Adrenal gland (tissue), 19 donors: ENCODE measurements at places on chromosomes 16 and 17. TPM values are rescaled to one million over a fixed set of nuclear protein-coding genes. Genes with fewer than 3 reads are reported as not detected.
A peak's percentile ranks its signal among the peaks of the same experiment; 100 is the strongest.

Gene TBC1D16
- 62.5 TPM for total RNA-seq

DNA sequence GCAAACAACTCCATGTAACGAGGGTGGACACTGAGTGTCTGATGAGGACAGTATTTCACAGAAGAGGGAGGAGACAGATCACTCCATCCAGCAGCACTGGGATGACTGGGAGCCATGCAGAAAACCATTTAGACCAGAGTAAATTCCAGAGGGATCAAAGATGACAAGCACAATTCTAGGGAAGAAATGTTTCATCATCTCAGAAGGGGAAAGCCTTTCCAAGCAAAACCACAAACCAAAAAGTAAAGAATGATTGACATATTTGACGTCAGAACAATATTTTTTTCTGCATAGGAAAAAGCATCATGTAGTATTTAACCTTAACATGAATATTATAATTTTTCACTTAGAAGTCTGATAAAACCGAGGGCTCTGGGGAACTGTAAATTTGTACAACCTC is 4.8 kb downstream of the DNASE1 start:
- H3K36me3 ChIP-seq: no peaks in the 10 kb centered on the region
- no peaks in the 10 kb centered on the region for H3K27me3 ChIP-seq
- H3K4me3 ChIP-seq: no peak overlapping the region
- no peak for DNase-seq

DNA sequence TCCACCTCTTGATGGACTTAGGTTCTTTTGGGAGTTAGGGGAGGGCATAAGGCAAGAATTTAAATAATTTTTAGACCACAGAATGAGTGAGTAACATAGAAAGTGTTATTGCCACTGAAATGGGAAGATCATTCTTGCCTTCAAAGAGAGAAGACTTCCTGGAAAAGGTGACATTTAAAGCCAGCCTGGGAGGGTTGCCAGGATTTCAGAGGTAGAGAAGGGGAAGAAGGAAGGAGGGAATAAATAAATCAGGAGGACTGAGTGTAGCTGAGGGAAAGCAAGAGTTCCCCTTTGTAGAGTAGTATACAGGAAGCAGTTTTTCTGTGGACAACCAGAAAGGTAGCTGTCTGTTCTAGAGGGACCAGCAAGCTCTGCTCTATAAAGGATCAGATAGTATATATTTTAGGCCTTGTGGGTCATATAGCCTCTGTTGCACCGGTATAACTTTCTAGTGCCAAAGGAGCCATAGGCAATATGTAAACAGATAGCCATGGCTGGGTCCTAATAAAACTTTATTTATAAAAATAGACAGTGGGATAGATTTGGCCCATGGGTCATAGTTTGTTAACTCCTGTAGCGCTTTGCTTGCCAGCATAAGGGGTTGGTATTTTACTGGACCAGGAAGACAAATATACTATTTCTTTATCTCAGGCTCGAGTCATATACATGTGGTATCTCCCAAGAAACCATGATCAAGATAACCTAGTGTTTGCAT is 147.2 kb upstream of the CACNG5 start:
- no peaks in the 10 kb centered on the region for H3K27me3 ChIP-seq
- DNase-seq: no peak
- no peaks in the 10 kb centered on the region for H3K36me3 ChIP-seq
- H3K4me3 ChIP-seq: no peak overlapping the region

- no peak for DNase-seq
- no peak overlapping the region for H3K4me3 ChIP-seq
- H3K36me3 ChIP-seq: no peaks in the 10 kb centered on the region
- H3K27ac ChIP-seq: no peak overlapping the region
Measured at GRCh38 chr16:877242-878071, 76.9 kb upstream of the GNG13 start.

DNA sequence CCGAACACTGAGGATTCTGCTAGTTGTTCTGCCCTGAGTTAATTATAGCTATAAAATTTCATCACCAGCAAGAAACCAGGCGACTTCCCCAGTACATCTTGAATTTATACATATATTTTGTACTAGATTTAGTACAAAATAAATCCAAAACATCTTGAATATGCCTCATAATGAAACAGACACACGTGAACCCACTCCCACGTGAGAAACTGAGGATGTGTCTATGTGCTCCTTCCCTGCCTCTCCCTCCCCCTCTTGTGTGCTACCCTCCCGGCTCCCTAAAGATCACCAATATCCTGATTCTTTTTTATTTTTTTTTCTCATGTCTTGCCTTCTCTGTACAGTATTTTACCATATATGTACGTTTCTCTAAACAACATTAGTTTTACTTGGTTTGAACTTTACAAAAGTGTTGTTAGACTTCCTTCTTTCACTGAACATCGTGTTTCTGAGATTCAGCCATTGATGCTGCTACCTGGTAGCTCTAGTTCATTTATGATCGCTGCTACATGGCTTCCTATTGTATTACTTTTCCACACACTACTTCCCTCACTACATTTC is 1.1 kb upstream of the LCMT1 start:
- H3K4me1 ChIP-seq: peaks cover 18% of the 10 kb centered on the region
- H3K27me3 ChIP-seq: no peaks in the 10 kb centered on the region
- peak overlapping the region; percentile 78 for H3K4me3 ChIP-seq
- peak overlapping the region; percentile 86 for H3K27ac ChIP-seq
- DNase-seq: no peak

GRCh38 chr16:19328364-19328763 is 42.8 kb downstream of the CLEC19A start:
- peaks cover 6% of the 10 kb centered on the region for H3K4me1 ChIP-seq
- DNase-seq: no peak
- no peak overlapping the region for H3K27ac ChIP-seq
- no peaks in the 10 kb centered on the region for H3K36me3 ChIP-seq
- no peak overlapping the region for H3K4me3 ChIP-seq
- H3K27me3 ChIP-seq: no peaks in the 10 kb centered on the region

DNA sequence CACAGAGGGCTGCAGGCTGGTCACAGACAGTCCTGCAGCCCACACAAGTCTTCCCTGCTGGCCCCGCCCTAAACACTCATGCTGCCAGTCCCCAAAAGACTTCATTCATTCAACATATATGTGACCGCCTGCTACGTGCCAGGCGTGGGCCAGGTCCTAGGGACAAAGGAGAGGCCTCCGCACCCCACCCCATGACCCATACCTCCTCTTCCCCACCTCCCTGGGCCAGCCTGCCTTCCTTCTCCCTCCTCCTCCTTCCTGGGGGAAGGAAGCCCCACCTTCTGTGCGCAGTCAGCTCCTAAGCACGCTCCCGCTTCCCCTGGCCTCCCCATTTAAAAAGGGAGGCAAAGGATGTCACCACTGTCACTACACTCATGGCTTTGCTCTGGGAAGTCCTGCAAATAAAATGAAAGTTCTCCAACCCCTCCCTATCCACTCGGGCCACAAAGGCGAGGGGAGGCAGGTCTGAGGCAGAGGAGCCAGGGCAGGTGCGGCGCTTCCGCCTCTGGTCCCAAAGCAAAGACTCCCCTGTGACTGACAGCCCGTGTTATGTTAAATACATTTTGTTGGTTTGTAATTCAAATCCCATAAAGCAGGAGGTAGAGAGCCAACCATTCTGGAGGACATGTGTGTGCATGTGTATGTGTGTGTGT is 9.0 kb downstream of the DNAAF8 start:
- H3K27me3 ChIP-seq: no peaks in the 10 kb centered on the region
- DNase-seq: no peak
- no peaks in the 10 kb centered on the region for H3K36me3 ChIP-seq
